ENCODE measurements at places on chromosomes 7 and 10.

DNA sequence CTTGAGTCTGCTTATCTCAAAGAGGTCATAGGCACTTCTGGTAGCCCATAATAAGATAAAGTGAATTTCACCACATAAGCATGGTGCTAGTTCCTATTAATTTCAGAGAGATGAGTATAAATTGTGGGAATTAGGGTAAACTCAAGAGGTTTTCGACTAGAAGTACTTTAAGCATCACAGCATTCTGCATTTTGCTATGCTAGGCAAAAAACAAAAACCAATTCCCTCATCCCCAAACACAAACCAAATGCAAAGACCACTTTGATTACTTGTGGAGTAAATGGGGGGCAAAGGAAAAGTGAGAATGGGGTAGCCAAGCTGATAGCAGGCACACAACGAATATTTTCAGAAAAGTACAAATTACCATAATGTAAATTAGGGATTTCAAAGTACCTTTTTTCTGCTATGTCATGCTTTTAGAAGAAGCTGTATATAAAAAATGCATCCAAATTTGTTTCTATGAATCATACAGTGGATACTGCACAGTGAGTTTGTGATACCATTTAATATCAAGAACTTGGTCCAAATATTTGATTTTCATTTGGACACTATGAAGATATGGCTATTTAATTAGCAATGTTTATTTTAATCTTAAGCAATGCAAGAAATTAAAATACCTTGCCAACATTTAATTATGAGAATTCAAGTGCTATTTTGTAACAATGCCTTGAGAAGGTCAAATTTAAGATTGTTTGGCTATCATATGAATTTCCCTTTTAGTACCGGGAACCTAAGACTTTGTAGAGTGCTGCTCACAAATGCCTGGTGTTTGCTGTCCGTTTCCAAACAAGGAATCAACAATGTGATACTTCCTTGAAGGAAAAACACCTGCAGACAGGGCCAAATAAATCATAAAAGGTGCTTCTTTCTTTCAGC, 455.5 kb downstream of the PHTF2 start:
- no peak for DNase-seq

GRCh38 chr10:70280099-70280498, 3.7 kb downstream of the NPFFR1 start:
- DNase-seq, result no peak

DNA sequence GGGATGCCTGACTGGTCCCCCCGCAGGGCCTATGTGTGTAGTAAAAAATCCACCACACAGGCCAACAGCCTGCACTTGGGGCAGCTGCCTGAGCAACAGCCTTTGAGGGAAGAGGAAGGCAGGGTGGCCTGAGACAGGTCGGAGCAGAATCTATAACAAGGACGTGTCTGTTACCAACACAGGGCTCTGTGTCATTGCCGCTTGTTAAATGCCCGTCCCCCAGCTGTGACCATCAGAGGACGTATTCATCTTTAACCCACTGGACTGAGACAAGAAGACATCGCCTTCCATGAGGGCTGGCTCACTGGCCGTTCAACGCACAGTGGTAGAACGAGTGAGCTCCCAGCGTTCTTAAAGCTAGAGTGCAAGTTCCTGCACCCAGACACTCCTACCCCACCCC, 7.8 kb downstream of the PDIA4 start:
- DNase-seq, result peak; percentile 77

- no peak for DNase-seq
Observed at GRCh38 chr10:83760142-83760541, 379.2 kb upstream of the GHITM start.

DNA sequence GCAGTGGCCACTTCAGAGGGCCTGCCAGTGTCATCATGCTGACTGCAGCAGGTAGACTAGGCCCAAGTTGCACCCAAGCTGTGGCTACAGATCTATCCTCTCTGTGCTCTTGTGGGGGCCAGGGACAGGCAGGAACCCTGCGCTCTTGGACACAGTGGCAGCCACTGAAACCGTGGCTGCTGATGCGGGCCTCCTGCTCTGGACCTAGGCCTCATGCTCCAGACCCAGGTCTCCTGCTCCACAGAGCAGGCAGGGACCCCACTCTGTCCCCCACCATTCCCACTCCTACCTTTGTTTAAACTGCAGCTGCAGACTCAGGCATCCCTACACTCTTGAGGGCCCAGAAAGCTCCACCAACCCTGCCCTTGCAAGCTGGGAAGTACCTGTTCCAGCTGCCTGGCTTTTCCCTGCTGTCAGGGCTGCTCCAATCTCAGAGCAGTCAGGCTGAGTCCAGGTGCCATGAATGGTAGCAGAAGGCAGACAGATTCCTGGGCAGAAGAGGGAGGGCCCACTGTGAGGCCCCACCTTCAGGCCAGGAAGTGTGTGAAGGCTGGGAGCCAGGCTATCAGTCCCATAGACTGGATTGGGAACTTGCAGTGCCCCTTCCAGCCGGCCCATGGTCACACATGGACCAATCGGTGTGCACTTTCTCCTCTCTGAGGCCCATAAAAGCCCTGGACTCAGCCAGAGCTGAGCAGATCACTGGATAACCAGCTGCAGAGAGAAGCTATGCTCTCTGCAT, 634.0 kb upstream of the SEMA3D start:
- DNase-seq, result no peak

GRCh38 chr7:11931307-11931706, 99.3 kb upstream of the THSD7A start:
- no peak for DNase-seq

GRCh38 chr7:462173-463103, 57.2 kb downstream of the PDGFA start:
- no peak for DNase-seq

DNA sequence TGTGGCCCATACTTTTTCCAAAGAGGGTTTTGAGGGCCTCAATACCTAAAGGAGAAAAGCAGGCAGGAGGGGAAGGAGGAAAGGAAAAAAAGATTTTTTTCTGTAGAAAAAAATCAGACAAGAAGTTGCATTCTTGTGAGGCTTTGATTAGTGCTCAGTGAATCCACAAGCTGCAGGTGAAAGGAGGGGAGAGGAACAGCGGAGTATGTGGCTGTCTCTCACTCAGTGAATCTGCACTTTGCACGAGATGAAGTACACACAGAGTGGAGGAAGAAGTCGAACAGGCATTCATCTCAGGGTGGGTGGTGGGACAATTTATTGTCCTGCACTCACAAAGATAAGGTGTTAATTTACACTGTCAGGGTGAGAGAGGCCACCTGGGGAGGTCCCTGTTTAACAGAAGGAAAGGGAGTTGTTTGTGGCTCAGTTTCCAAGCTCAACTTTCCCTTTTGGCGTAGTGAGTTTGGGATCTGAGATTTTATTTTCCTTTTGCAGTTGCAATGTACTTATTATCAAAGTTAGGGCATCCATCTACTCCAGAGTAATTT, 49.0 kb upstream of the VIPR2 start:
- DNase-seq, result no peak

- peak; percentile 45 for DNase-seq
Observed at GRCh38 chr10:43461950-43462349, 25.0 kb downstream of the ZNF487 start.

- DNase-seq, result no peak
Observed at GRCh38 chr7:1964913-1965578, 267.7 kb downstream of the MAD1L1 start.

DNA sequence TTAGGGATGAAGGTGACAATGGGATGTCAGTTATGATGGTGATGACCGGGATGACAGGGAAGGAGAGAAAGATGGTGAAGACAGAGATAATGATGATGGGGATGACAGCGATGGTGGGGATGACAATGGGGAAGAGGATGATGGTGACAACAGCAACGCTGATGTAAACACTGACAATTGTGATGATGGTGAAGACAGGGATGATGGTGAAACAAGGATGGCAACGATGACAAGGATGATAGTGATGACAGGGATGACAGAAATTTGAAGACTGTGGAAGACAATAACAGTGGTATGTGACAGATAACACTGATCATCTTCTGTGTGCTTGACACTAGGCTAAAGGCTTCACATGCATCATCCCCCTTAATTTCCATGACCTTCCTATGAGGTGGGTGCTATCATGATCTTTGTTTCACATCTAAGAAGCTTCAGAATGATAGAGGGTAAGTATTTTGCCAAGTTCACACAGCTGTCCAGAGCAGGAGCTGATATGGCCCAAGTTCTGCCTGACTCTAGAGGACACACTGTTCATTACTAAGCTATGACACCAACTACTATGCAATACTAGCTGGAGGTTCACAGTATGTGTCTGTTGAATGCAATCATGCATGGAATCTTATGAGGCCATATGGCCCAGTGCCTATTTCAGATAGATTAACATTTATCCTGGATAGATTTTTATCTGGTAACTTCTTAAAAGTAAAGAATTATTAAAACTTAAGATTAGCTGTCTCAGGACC, 105.6 kb downstream of the RNLS start:
- no peak for DNase-seq

- no peak for DNase-seq
Observed at GRCh38 chr7:27212497-27213432, 12.9 kb upstream of the HOXA13 start.

DNA sequence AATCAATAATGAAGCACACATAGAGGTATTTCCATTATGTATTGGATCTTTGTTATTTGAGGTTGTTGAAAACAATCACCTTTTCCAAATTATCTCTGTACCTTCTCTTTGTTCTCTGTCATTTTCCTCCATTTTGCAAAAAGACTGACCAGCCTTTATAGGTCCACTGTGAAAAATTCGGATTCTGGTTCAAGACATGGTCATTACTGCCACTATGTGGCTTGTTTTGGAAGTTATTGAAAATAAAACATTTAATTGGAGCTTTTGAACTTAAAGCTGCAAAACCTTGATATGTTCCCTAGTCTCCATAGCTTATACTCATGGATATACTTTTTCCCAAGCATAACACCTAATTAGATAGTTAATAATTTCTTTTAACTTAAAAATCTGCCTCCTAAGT, 1094.4 kb downstream of the NRG3 start:
- DNase-seq, result peak; percentile 7

All from COLO829 (cell line).